ENCODE measurements at places on chromosomes 6 and 20.

DNA sequence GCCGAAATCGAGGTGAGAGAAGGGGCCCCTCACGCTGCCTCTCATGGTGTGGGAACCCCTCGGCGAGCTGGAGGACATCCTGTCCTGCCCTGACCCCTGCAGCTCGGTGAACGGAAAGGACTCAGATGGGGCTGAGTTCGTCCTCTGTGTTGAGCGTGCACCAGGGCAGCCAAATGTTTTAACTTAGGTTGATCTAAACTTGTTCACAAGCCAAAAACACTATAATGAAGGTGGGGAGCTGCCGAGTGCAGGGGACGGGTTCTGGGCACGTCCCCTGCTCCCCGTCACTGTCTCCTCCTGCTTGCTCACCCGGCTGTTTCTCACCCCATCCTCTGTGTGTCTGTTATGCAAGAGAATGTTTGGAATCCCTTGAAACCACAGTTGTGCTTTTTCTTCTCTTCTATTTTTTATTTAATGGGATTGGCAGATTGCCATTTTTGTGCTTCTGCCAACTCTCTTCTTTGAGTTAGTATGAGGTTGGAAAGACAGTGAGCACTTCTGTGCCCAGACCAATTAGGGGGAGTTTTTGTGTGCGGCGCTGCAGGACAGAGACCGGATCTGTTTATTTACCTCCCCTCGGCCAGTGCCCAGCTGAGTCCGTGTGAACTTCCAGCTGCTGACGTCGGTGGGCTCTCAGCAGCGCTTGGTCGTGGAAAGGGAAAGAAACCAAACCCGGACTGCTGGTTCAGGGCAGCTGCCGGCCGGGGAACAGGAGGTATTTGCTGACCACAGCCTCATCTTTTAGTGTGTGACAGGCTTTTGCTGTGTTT lies 158.1 kb downstream of the DTNBP1 start:
- DNase-seq = no peak

GRCh38 chr20:3183896-3184612 lies 10.7 kb upstream of the LZTS3 start:
- no peak for DNase-seq

DNA sequence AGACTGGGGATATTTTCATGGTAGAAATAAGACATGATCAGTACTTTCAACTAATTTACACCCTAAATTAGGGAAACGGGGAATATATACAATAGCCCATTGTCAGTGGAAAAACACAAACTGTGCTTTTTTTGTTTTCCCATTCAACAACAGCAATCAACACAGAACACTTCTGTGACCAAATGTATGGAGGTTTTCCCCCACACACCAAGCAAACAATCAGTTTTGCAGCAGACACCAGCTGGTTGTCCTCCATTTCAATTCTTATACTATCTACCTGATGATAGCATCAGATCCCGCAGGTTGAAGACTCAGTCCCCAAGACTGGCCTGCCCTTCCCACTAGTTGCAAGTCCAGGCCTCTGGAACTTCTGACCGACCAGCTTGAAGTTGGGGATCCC lies 4.5 kb downstream of the HINT3 start:
- no peak for DNase-seq

DNA sequence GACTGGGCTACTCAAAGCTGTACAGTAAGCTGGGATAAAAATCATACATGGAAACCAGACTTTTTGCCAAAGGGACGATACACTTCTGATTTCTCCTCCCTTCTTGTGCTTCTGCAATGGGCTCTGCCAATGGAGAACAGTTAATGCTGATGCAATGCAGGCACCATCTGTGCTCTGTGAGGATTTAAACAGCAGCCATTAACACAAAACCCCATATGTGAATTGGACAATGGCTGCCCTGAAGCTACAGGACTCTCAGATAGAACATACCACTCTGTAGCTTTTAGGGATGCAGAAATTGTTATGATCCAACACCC lies 71.9 kb downstream of the GJA10 start:
- no peak for DNase-seq

GRCh38 chr6:30263734-30264133 lies 50.5 kb upstream of the TRIM26 start:
- DNase-seq = no peak

DNA sequence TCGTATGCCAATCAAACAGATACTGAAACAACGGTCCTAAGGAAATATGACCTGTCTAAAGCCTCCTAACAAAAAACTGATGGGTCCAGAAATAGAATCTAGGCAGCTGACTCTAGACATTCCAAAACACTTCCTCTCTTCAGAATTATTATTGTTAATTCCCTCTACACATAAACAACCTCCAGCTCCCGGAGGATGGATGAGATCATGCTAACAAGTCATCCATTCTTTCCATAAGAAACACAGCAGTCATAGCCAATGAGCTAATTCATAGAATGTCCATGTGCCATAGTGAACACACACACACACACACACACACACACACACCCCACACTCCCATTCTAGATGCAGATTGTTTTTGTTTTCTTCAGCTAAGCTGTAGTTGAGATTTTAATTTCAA lies 44.3 kb downstream of the HDGFL1 start:
- DNase-seq = no peak

DNA sequence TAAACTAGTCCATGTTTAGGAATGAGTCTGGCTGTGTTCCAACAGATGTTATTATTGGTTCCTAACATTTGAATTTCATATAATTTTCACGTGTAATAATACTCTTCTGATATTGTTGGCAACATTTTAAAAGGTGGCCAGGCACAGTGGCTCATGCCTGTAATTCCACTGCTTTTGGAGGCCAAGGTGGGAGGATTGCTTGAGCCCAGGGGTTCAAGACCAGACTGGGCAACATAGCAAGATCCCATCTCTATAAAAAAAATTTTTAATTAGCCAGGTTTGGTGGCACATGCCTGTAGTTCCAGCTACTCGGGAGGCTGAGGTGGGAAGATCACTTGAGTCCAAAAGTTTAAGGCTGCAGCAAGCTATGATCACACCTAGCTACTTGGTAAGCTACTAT lies 116.2 kb downstream of the MTHFD1L start:
- DNase-seq = no peak

- DNase-seq = no peak
Observed at GRCh38 chr6:134878136-134878535, 71.8 kb downstream of the ALDH8A1 start.

DNA sequence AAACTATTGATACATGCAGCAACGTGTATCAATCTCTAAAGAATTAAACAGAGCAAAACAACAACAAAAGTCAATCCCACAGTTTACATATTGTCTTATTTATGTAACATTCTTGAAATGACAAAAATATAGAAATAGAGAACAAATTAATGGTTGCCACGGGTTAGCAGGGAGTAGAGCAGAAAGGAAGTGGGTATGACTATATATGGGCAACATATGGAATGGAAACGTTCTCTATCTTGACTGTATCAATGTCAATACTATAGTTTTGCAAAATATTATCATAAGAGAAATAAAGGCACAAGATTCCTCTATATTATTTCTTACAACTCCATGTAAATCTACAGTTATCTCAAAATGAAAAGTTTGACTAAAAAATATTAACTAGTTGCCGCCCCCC lies 12.8 kb downstream of the AK9 start:
- DNase-seq = no peak

DNA sequence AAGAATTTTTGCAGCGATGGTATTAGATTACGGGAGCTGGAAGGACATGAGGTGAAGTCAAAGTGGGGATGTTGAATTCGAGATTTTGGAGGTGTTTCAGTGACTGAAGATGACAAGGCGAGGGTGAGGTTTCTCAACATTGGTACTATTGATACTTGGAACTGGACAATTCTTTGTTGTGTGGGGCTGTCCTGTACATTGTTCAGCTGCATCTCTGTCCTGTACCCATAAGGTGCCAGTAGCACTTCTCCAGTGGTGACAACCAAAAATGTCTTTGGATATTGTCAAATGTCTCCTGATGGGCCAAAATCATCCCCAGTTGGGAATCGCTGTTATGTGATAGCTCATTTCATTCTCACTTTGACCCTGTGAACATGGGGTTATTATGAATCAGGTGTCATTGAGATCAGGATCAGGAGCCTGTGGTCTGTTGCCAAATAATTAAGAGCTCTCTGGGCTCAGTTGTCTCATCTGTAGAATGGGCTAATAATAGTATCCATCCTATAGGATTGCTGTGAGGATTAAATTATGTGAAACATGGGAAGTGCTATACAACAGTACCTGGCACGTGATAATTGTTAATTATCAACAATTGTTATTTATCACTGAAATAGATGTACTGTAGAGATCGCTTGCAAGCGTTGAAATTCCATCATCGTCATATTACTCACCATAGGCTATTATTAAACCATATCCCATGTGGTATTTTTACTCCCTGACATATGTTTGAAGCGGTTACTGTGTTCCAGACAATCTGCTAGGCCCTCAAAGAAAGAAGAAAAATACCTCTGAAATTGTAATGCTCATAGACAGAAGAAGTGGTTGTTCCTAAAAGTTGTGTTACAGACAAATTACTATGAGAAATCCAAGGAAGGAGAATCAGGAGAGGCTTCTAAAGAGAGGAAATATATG lies 48.5 kb upstream of the TTPAL start:
- DNase-seq = no peak

- no peak for DNase-seq
Observed at GRCh38 chr6:158707821-158708195, 58.0 kb downstream of the SYTL3 start.

GRCh38 chr6:137045222-137045789 lies 541 bp upstream of the IL20RA start:
- DNase-seq = no peak

GRCh38 chr6:143872201-143872600 lies 7.9 kb downstream of the ZC2HC1B start:
- DNase-seq = no peak

DNA sequence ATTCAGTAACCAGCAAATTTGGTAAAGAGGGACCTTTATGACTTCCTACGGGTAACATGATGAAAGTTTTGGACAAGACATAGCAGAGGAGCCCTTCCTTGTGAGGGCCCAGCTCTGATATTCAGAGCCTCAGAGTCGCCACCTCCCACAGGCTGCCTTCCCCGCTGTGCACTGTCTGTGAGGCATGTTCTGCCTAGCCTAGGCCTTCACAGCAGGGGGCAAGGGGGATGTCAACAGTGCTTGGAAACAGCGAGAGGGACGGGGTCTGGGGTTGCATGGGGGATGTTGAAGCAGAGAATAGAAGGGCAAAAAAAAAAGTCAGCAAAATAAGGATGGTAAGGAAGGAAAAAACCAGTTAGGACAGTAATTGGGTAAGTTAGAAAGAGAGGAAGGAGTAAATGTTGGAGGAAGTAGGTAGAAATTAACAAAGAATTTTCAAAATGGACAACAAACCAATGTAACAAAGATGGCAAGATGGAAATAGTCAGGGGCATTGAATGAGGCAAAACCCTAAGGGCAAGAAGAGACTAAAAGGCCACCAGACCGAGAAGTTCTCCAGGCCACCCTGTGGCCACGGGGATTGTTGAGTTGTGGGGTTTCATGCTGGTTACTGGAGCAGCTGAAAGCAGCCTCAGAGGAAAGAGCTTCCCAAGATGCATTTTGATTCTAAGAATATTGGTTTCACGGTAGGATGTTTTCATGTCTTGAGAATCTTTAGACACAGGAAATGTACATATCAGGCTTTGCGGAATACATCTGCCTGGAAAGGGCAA lies 139.8 kb downstream of the LY86 start:
- DNase-seq = no peak

GRCh38 chr6:122061855-122062254 lies 337.6 kb upstream of the HSF2 start:
- DNase-seq = no peak

DNA sequence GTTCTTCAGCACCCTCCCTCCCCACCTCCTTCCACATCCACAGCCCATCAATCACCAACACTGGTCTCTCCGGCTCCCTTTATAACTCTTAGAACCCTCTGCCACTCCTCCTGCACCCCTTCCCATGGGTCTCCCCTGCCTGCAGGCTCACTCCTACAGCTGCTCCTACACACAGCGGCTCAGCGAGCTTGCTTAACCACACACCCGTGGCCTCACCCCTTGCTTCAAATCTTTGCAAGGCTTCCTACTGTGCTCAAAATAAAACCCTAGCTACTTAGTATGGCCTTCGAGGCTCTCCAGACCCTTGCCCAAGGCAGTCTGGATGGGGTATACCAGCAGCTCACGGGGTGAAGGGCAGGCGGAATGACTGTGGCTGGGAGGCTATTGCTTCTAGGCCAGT lies 63.7 kb downstream of the JPH2 start:
- no peak for DNase-seq

DNA sequence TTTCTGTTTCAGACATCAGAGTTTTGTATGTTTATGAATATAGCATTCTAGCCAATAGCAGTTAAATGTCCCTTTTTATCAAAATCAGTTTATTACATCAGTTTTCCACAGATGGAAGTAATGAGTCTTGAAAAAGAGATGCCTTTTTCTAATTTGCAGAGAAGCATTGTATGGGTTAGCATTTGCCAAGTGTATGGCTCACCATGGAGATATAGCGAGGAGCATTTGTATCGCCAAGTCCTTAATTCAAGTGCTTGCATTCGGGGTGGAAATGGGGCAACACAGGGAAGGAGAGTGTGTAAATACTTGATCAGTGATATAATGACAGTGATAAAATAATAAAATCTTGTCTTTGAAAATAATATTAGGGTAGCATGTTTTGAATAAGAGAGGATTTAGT lies 42.9 kb downstream of the TXLNB start:
- no peak for DNase-seq

DNA sequence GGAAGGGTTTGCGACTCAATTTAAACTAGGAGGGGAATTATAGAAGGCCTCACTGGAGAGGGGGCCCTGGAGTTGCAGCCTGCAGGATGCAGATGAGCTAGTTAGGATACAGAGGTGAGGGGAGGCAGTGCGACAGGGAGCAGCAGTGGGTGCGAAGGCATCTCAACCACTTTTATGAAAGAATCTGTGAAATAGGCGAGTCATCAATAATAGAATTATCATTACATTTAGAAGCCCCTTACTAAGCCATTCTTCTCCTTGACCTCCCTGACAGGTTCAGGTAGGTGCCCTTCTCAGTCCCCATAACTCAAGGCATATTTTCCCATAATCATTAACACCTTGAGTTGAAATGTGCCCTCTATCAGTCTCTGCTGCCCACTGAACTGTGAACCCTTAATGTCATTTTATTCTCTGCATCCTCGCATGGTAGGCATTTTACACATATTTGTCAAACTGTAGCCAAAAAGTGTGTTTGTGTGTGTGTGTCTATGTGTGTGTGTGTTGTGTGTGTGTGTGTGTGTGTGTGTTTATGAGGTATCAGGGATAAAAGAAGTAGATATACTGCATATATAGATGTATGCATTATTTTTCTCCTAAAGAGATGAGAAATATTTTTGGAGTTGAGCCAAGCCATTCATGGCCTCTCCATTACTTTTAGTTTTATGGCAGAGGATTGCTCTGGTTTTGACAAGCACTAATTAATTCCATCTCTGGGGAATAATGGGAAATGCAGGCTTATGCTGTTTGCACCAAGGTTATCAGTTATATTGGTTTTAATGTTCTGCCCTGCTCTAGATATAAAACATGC lies 898.8 kb downstream of the KIF16B start:
- DNase-seq = no peak

Measured in stimulated activated CD8-positive, alpha-beta memory T cell treated with anti-CD3 and anti-CD28 coated beads, Interleukin-15, amount 100 ng/mL, for 1 hour (primary cell).